ENCODE measurements at places on chromosomes 6 and 20. TPM values are rescaled to one million over a fixed set of nuclear protein-coding genes. Genes with fewer than 3 reads are reported as not detected.

Gene PSORS1C2
- not detected for total RNA-seq

Gene CLPSL2
- not detected for total RNA-seq

Gene TINAG
- total RNA-seq = 4.8 TPM

Gene STXBP5
- total RNA-seq = 38.3 TPM

Gene TCF15
- total RNA-seq = 20.4 TPM

Gene KIZ
- total RNA-seq = 3.6 TPM

Gene FOXF2
- total RNA-seq = not detected

Gene SLC2A10
- 20.6 TPM for total RNA-seq

Gene CD93
- total RNA-seq = 604 TPM

Gene FNDC11
- 0.44 TPM for total RNA-seq

Gene SNPH
- 12.2 TPM for total RNA-seq

Gene HAO1
- total RNA-seq = not detected

Gene WFDC12
- not detected for total RNA-seq

Gene COL20A1
- total RNA-seq = not detected

Gene AVP
- total RNA-seq = not detected

Gene OR12D1
- not detected for total RNA-seq

Gene TREM1
- not detected for total RNA-seq

Gene RBM24
- 5.5 TPM for total RNA-seq

Gene UST
- 2.0 TPM for total RNA-seq

Gene RIPOR2
- total RNA-seq = not detected

Gene KIF25
- not detected for total RNA-seq

Gene SERPINB1
- 34.7 TPM for total RNA-seq

Gene HLA-DOA
- not detected for total RNA-seq

Gene MRAP2
- total RNA-seq = 0.23 TPM

Gene CCM2L
- total RNA-seq = 12.3 TPM

Gene MAFB
- total RNA-seq = 3.0 TPM

Gene SIRPD
- total RNA-seq = 0.19 TPM

Gene ADGRF5
- total RNA-seq = 502 TPM

Gene OSTM1
- 32.1 TPM for total RNA-seq

Data from glomerular endothelial cell (primary cell).